ENCODE measurements at places on chromosomes 7 and 10. TPM values are rescaled to one million over a fixed set of nuclear protein-coding genes. Genes with fewer than 3 reads are reported as not detected.

The DYNC1I1 gene
- total RNA-seq, result not detected

- no peaks in the 10 kb centered on the region for H3K36me3 ChIP-seq
- H3K27me3 ChIP-seq, result peaks cover 8% of the 10 kb centered on the region
- H3K4me1 ChIP-seq, result no peaks in the 10 kb centered on the region
- no peak overlapping the region for H3K4me3 ChIP-seq
- no peak for DNase-seq
- H3K27ac ChIP-seq, result no peak overlapping the region
Measured at GRCh38 chr7:17713584-17713983, 226.7 kb downstream of the SNX13 start.

DNA sequence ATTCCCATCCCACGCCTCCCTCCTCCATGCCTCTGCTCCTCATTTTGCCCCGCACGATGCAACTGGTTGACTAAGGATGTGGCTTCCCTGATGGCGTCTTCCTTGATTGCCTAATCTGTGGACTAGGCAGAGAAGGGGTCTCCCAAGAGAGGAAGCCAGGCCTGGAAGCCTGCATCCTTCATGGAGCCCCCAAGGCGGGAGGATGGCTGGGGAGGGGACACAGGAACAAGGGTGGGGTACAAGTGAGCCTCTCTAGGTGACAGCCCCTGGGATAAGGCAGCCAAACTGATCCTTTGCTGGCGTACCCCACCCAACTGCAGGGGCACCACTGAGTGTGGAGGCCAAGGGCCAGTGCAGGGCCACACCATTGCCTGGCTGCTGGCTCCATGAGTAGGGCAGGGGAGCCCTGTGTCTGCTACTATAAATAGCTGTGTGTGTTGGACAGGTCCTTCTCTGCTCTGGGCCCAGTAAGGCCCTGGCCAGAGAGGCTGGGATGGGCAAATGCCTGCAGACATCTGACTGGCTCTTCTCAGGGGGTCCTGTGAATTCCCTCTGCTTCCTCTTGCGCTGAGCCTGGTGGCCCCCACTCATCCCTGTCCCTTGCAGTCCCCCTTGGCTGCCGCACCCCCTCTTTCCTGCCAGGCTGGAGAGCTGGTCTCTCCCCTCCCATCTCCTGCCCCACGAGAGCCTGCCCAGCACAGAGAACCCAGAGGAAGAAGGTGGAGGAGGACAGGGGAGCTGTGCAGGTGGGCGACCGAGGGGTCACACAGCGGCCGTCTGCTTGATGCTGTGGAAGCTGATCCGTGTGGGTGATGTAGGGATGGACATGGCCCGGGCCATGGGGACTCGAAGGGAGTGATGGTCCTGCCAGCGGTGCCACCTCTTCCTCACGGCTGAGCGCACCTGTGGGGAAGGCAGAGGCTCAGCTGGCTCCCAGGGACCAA is 29.3 kb downstream of the CRHR2 start:
- no peaks in the 10 kb centered on the region for H3K27me3 ChIP-seq
- no peak overlapping the region for H3K27ac ChIP-seq
- no peak overlapping the region for H3K4me3 ChIP-seq
- H3K36me3 ChIP-seq, result no peaks in the 10 kb centered on the region
- DNase-seq, result no peak
- no peaks in the 10 kb centered on the region for H3K4me1 ChIP-seq

DNA sequence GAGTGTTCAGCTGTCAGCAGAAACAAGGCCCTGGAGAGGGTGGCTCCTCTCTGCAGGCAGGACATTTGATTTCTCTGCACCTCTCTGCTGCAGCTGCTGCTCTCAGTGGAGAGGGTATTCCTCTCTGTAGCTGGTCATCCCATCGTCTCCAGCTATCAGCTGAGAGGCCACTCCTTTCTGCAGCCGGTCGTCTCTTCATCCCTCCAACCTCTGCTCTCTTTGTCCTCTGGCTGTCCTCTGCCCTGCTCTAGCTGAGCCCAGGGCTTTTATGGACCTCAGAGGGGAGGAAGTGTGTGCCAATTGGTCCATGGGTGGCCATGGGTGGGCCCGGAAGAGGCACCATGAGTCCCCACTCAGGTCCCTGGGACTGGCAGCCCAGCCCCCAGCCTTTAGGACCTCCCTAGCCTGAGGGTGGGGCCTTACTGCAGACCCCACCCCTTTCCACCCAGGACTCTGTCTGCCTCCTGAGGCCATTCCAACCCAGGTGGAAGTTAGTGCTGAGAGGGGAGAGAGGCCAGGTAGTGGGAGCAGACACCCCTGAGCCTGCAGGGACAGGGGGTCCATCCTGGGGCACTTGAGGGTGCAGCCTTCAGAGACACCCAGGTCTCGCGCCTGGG is 26.2 kb upstream of the CDCA7L start:
- H3K36me3 ChIP-seq, result no peaks in the 10 kb centered on the region
- H3K4me3 ChIP-seq, result no peak overlapping the region
- DNase-seq, result no peak
- H3K27me3 ChIP-seq, result peaks cover 16% of the 10 kb centered on the region

The TRIL gene
- 0.12 TPM for total RNA-seq

Data from activated CD4-positive, alpha-beta T cell treated with anti-CD3 and anti-CD28 coated beads, Interleukin-2, amount 10 ng/mL, durations not matched to agents 24 days and 14 days (primary cell).